ENCODE measurements at places on chromosomes 6 and 20.

- no peak for DNase-seq
These were observed 1109.0 kb upstream of the FLRT3 start for GRCh38 chr20:15446373-15446772.

DNA sequence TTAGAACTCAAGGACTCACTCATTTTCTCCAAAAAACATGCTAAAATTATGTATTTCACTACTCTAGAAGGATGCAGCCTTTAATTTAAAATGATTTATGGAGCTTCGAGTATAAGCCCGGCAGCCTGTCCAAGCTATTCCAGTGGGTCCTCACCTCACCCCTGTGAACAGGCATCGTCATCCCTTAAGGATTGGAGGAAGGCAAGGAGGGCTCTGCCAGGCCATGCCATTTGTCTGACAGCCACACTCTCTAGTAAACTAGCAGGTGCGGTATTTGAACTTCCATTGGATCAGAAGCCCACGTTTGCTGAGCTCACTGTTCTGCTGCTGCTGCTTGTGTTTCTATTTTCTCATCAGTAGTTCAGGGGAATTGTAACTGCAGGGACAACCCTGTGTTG lies 39.8 kb upstream of the NAA20 start:
- DNase-seq: no peak

DNA sequence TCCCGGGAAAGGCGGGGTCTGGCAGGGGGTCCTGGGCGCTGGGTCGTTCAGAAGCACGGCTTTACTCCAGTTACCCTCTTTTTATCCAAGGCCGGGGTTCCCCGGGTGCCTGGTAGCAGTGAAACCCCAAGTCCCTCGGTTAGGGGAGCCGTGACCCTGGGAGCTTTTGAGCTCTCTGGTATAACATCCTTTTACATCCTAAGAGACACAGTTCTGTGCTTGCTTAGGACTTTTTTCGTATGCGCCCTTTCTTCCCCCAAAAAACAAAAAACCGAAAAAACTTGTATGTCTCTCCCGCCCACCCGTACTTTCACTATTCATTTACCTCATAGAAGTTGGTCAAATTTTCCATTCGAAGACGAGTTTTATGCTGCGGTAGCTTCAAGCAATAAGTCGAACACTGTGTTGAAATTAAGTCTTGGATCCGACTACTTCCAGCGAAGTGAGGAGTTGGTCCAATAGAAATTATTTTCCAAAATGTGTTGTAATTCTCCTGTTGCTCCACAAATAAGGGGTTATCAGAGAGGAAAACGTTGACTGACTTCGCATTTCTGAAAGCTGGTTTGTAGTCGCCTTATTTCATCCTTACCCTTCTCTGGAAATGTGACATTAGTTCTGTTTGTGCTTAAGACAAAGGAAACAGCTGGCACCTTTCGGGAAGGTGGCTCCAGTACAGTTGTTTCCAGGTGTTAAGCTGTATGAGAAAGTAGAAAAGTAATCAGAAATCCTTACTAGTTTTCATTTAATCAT lies 816 bp upstream of the MAN1A1 start:
- peak; percentile 59 for DNase-seq

DNA sequence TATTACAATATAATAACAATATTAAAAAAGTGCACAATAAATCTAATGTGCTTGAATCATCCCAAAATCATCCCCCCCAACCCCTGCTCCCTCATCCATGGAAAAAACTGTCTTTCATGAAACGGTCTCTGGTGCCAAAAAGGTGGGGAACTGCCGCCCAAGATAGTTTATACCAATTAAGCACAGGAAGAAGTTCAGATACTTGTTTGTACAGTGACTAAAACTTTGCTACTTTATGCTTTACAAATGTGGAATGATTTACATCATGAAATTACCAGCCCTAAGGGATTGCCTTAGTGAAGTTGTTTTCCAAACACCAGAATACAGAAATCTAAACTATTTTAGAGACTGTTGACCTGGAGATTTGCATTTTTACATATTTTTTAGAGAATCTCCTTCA lies 175.6 kb downstream of the TRIM27 start:
- DNase-seq: no peak

All from GM13977 (cell line).